Heart left ventricle (tissue), 16 donors: ENCODE measurements at places on chromosomes 5 and 9. TPM values are rescaled to one million over a fixed set of nuclear protein-coding genes. Genes with fewer than 3 reads are reported as not detected.

Gene PCDH1
- 13.5 TPM for polyA plus RNA-seq

Gene PCDHB6
- 0.27 TPM for polyA plus RNA-seq

GRCh38 chr5:93894601-93895354 is 153.4 kb upstream of the POU5F2 start:
- DNase-seq = no peak

DNA sequence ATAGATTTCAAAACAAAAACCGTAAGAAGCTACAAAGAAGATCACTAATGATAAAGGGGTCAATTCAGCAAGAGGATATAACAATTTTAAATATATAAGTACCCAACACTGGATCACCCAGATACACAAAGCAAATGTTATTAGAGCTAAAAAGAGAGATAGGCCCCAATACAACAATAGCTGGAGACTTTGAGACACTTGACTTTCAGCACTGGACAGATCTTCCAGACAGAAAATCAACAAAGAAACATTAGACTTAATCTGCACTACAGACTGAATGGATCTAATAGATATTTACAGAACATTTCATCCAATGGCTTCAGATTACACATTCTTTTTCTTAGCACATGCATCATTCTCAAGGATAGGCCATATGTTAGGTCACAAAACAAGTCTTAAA is 46.3 kb upstream of the TAF1L start:
- DNase-seq = no peak
